ENCODE measurements at places on chromosomes 16 and 17.

GRCh38 chr17:164303-165235, 16.9 kb downstream of the DOC2B start:
- DNase-seq: no peak

GRCh38 chr16:83227336-83227735, 580.4 kb upstream of the HSBP1 start:
- DNase-seq: no peak

DNA sequence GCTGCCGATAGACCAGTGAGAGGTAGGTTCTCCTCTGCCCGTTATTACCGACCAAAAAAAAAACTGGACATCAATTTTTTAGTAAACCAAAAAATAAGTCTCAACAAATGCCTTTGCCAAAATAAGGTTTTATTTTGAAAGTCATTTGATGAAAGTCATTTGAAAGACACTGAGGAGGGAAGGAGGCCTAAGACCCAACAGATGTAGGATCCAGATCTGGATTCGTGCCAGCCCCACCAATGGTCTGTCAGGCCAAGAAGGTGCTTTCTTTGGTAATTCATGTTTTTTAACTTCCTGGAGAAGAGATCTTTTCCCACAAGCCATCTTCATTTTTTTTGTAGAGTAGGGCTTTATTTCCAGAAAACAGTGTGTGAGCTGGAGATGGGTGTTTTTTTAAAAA, 18.1 kb downstream of the NTAN1 start:
- DNase-seq: no peak

DNA sequence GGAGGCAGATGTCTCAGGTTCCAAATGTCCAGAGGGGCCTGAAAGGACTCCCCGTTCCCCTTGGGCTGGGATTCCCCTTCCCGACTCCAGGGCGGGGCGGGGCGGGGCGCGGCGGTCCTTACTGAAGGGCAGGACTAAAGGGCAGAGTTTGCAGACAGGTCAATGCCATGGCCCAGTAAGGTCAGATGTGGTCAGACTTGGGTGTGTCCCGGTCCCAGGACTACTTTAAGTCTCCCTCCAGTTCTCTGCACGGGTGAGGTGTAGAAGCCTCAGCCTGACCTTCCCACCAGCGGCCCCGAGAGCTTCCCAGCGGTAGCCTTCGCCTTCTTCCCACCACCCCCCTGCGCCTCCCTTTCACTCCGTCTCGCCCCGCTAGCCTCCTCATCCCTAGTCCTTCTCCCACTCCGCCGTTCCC, 532 bp downstream of the KDM6B start:
- no peak for DNase-seq

DNA sequence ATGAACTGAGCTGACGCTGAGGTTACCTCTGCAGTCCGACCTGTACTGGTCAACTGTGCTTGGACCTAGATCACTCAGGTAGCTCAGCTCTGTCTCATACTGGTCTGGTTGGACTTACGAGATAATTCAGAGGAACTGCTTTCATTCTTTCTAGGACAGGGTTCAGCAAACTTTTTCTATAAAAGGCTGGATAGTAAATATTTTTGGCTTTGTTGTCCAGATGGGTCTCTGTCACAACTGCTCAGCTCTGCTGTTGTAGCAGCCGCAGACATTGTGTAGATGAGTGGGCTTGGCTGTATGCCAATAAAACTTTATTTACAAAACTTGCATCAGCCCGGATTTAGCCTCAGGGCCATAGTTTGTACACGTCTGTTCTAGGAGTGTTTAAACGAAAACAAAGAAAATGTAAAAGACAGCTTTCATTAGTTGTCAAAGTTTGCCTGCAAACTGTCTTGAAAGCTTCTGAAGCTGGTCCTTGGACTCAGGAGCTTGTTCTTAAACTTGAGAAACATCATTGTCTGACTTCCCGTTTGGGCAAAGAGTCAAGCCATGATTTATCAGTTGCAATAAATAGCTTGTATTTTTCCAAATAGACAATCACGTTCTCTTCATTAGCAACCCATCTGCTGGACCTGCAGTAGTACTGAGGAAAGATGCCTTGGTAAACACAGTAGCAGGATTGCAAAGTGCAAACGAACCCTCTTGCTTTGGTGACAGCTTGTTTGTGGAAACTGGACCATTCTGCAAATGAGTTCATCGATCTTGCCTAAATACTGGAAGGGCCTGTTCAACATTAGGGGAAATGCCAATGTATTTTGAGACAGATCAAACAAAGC, 253.4 kb downstream of the SNX29 start:
- DNase-seq: no peak

GRCh38 chr17:76404976-76405563, 20.7 kb downstream of the SPHK1 start:
- no peak for DNase-seq

- no peak for DNase-seq
Measured at GRCh38 chr17:3800362-3801271, at the start of gene ITGAE. TSS of gene ITGAE (minus strand) at chr17:3801188. CDS start at chr17:3801144, 44 bp downstream.

GRCh38 chr17:62193249-62193648, 128.2 kb upstream of the MED13 start:
- no peak for DNase-seq

DNA sequence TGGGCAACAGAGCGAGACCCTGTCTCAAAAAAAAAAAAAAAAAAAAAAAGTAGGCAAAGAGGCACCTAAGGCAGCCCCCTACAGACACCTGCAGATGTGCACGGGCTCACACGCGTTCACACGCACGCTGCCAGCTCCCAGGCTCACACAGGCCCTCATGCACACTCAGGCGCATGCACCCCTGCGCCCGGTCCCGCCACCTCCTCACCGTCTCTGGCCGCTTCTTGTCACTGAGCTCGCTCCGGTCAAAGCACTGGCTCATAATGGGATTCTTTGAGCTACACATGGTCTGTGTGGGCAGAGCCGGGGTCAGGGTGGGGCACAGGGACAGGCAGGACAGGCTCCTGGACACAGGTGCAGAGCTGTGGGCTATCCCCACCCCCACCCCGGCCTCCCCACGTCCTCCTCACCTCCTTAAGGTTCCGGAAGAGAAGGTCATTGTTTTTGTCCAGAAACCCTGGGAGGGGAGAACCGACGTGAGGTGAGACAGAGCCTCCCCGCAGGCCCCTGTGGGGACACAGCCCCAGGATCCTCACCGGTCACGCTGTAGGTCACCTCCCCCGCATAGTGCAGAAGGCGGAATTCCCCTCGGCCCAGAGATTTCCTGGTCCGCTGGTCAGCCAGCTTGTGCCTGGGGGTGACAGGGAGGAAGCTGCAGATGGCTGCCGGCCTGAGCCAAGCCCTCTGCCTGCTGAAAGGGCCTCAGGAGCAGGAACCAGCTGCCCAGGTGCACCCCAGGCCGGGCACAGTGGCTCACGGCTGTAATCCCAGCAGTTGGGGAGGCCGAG, 17.9 kb downstream of the MYO1C start:
- no peak for DNase-seq

GRCh38 chr16:19644877-19645276, 73.2 kb downstream of the KNOP1 start:
- no peak for DNase-seq

DNA sequence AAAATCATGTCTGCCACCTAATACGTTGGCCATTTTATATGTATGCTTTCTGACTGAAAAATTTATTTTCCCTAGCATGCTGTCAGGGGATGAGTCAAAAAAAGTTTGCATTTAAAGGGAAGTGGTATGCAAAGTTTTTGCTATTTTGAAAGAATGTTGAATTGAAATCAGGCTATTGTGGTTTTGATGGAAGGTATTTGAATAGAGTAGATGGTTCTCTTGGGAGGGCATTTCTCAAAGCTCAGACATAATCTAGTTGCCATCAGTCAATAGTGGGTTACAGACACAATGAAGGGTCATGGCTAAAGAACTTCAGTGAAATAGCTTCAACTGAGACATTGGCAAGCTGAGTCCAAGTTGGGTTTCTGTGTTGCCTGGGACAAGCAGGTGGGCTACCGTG, 102.4 kb downstream of the MAP2K6 start:
- DNase-seq: no peak

- no peak for DNase-seq
Measured at GRCh38 chr17:70405492-70406220, 236.3 kb downstream of the KCNJ2 start.

Measured in stimulated activated CD8-positive, alpha-beta memory T cell treated with anti-CD3 and anti-CD28 coated beads, Interleukin-4, amount 100 ng/mL, for 1 hour (primary cell).